Dermis blood vessel endothelial cell (primary cell): ENCODE measurements at places on chromosomes 7 and 10. TPM values are rescaled to one million over a fixed set of nuclear protein-coding genes. Genes with fewer than 3 reads are reported as not detected.

DNA sequence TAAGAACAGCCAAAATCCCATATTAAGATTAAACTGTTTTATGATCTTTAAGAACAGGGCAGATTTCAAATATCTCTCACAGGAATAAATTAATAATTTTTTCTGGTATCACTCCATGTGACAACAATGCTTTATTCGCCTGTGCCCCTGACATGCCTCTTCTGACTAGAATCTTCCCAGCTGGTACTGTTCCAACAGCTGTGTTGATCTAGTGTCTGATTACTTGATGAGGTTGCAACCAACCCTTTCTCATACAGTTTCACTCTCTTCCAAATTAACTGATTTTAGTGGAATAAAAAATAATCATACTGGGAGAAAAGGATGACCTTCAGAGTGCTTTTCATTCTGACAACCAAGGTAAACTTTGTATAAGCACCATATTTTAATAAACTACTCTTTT, 151.9 kb downstream of the CHRM2 start:
- no peak for DNase-seq

DNA sequence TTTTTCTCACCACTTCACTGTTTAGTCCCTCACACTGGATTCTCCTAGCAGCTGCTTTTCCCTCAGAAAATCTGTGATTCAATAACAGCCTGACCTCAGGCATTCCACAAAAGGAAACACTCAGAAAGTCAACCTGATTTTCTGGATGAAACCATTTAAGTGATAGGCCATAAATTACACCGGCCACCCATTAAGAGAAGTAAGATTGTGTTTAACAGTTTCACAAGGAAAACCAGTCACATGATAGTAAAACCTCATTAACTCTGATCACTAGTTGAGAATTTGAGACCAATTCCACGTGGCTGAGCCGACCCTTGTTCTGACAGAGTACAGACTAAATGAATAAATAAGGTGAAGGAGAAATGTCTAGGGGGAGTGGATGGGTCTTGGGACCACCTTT, 7.7 kb downstream of the GRM8 start:
- DNase-seq, result no peak

- DNase-seq, result peak; percentile 68
Observed at GRCh38 chr7:95723583-95724180, 48.7 kb upstream of the DYNC1I1 start.

DNA sequence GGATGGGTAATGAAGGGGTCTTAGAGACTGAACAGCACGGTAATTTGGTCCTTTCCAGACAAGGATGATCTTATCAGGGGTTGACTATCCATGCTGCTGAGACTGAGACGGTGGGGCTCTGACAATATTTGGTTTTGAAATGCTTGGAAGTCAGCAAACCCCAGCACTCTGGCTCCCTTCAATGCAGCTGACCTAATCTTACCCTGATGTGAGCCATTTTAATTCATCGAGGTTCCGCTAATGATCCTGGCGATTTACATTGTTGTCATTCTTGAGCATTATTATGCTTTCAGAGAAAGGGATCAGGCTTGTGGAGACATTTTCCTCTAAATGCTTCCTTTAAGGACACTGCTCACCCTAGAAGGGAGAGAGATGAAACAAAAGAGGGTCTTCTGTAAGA, 114.6 kb upstream of the BMPER start:
- DNase-seq, result no peak

- peak; percentile 76 for DNase-seq
Observed at GRCh38 chr10:25059990-25060389, 43.6 kb downstream of the THNSL1 start.

GRCh38 chr10:98030991-98031431, 590 bp upstream of the CRTAC1 start:
- peak; percentile 7 for DNase-seq

DNA sequence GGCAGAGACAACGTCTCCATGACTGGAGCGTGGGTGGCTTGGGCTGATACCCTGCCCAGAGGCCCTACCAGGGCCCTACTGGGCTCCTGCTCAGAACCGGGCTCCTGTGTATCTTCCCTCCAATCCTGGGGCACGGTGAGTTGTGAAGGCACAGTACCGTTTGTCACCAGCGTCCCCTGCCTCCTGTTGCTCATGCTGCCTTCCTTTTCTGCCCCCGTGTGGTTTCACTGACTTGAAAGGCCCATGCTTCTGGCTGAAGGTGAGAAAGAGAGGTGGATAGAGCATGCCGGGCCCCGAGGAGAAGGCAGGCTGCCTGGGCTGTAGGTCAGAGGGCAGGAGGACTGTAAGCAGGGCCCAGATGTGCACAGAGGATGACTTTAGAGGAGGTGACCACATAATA, 9.1 kb upstream of the DMBT1 start:
- peak; percentile 15 for DNase-seq

DNA sequence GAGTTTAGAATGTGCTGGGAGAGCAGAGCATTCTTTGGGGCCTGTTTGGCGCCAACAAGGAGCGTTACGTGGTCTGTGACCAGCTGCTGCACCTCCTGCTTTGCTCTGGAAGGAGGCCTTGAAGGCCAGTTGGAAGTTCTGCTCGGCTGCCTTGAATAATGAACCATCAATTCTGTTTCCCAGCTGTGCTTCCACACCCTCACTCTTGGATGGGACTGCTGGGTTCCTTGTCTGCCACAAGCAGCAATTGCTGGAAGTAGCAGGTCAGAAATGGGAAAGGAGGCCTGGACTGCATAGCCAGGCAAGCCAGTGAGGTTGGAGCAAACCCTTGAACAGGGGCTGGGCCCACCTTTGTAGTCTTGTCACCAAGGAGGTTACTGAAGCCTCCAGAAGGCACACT, 86.6 kb upstream of the INSYN2A start:
- no peak for DNase-seq

GRCh38 chr7:30048582-30048981, 20.4 kb downstream of the PLEKHA8 start:
- DNase-seq, result no peak

GRCh38 chr10:92181575-92181974, 109.3 kb downstream of the CPEB3 start:
- DNase-seq, result peak; percentile 24

GRCh38 chr7:3510101-3511020, 209.3 kb downstream of the SDK1 start:
- DNase-seq, result no peak

DNA sequence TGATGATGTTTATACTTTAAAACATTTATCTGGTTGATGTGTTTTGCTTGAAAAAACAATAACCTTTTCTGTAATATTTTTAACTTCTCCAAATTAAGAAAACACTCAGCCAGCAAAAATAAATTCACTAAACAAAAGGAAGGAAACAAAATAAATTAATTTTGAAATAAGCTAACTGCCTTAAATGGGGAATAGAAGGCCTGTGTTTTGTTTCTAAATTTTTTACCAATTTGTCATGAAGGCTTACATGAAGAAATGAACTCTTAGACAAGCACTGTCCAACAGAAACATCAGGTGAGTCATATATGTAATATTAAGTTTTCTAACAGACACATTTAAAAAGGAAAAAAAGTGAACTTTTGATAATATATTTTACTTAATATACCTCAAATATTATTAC, 68.5 kb downstream of the LRRN3 start:
- no peak for DNase-seq

- no peak for DNase-seq
Observed at GRCh38 chr10:1287487-1287886, 231.3 kb downstream of the WDR37 start.

- DNase-seq, result no peak
Observed at GRCh38 chr7:2496375-2496774, 20.2 kb upstream of the GRIFIN start.

DNA sequence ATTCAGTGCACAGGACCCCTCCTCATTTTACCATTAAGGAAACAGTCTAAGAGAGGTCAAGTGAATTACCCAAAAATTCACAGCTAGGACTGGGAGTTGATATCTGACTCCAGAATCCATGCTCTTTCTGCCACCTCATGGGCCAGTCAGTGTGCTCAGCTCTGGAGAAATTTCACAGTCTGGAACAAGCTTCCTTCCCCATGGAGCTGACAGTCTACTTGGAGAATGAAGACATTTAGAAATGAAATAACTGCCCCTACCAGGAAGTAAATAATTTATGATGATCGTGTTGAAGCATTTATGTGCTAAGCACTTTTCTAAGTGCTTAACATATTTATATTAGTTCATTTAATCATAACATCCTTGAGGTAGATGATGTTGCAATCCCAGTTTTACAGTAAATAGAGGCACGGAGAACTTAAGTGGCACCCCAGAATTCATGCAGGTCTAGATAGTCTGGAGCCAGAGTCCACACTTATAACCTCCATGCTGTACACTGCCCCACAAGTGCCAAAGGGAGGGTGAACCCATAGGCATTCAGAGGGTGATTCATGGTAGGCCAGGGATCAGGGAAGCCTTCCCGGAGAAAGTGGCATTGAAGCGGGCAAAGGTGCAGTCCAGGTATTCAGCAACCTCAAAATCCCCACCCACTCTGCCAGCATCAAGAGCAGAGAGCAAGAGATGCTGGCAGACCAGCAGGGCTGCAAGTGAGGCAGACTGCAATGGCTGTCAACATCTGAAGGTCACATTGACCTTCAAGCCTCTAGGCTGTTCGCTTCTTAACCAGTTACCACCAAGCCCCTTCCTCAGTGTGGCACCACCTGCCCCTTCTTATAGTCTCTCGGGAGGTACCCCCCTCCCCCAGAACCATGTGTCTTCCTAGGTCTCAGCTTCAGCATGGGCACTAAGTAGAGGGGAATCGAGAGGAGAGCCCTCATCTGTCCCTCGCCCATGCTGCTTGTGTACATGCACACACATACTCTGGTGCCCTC, 38.4 kb upstream of the LRRC4 start:
- DNase-seq, result no peak

DNA sequence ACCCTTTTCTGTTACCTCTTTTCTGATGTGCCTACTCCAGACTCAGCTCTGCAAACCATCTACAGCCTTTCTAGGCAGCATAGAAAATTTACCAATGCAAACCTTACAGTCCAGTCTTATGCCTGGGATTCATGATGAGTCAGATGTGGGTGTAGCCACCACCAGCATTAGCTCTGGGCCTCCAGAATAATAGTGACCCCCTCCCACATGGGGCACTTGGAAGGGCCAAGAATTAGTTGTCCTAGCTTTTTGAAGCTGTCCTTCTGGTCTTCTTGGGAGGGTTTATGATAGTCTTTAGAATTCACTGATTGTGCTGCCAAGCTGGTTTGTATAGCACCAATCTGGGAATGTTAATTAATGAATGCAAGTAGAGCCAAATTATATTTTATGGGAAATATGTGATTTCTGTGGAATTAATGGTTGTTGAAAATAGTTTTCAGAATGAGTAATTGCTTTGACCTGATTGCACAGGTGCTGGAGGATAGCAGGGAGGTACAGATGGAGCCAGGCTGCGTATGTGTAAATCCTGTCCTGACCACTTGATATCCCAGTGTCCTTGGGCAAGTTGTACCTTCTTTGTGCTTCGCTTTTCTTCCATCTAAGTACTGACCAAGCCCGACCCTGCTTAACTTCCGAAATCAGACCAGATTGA, 94.8 kb downstream of the CPED1 start:
- peak; percentile 43 for DNase-seq

- no peak for DNase-seq
Observed at GRCh38 chr10:22611425-22612115, 102.8 kb downstream of the PIP4K2A start.

- DNase-seq, result peak; percentile 29
Observed at GRCh38 chr7:49852619-49853462, 79.4 kb downstream of the VWC2 start.

DNA sequence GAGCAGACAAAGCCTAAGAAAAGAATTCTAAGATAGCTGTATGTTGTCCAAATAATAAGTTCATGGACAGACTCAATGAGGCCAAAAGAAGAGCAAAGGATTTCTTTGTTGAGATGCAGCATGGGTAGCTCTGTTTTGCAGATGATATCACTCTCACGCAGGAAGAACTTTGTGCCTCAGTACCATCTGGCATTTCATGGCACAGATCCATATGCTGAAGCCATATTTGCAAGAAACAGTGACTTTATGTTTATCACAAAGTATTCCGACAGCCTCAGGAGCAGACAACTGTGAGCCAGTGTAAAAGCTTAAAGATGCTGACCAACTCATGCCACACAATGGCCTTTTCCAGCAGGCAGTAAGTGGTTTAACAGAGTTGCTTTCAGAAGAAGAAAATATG, 45.5 kb upstream of the RNF148 start:
- no peak for DNase-seq

DNA sequence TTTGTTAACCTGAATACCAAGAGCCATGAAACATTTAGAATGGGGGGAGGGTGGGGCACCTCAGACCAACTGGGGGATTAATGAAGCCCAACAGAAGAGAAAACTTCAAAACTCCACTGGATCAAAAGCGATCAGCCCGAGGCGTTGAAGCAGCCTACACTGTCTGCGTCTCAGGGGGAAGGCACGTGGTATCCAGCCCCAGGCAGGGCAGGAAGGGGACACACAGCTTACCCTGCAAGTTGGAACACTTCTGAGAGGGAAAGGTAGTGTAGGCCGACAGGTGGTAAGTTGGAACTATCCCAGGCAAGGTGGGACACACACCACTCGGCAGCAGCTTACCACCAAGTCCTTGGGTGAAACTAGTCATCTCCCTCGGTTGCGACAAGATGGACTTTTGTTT, 102.9 kb downstream of the TAX1BP1 start:
- no peak for DNase-seq

DNA sequence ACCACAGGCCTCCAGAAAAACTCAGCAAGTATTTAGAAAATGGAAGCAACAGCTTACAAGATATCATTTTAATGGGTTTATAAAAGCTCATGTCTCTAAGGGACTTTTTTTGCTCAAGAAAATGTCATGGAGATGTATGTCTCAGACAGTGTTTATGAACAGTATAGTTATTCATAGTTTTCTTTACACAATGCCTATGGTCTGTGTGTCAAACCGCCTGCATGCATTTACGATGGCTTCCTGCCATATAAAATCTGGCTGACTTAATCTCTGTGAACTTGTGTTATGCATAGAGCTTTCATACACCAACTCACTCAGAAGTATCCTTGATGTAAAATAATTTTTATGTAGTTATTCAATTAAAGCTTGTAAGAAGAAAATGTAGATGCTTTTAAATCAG, 1314.2 kb upstream of the LRRTM3 start:
- no peak for DNase-seq

DNA sequence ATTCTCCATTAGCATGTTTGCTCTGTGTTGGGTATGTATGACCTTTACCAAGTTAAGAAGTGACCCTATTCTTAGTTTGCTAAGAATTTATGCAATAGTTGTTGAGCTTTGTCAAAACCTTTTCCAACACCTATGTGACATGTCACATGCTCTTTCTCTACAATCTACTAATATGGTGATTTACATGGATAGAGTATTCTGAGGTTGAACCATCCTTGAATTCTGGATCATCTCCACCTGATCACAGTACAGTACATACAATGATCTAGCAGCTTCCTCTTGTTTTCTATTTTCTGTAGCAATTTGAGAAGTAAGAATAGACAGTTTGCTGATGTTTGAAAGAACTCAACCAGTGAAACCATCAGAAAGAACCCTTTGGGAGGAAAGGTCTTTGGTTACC, 101.2 kb upstream of the PDGFA start:
- no peak for DNase-seq

- DNase-seq, result peak; percentile 64
Observed at GRCh38 chr10:4506095-4506494, 319.9 kb upstream of the AKR1E2 start.

- peak; percentile 75 for DNase-seq
Observed at GRCh38 chr7:34823650-34824258, 165.7 kb downstream of the NPSR1 start.

C10orf53 gene
- not detected in 2 replicates for total RNA-seq

PDE1C gene
- 0.19 and 1.2 TPM in 2 replicates for total RNA-seq

MUC12 gene
- not detected in 2 replicates for total RNA-seq

ENO4 gene
- total RNA-seq, result not detected in 2 replicates

CFAP43 gene
- 0.23 TPM in 1 of 2 replicates, not detected in the other for total RNA-seq

MOSPD3 gene
- 4.9 and 10.3 TPM in 2 replicates for total RNA-seq

CABCOCO1 gene
- total RNA-seq, result not detected in 2 replicates

STK17A gene
- 70.1 and 88.7 TPM in 2 replicates for total RNA-seq

ZMYND11 gene
- total RNA-seq, result 59.4 and 73.2 TPM in 2 replicates
